ENCODE measurements at places on chromosomes 3 and 15.

GRCh38 chr3:30084316-30084715, 522.1 kb upstream of the TGFBR2 start:
- DNase-seq = no peak

DNA sequence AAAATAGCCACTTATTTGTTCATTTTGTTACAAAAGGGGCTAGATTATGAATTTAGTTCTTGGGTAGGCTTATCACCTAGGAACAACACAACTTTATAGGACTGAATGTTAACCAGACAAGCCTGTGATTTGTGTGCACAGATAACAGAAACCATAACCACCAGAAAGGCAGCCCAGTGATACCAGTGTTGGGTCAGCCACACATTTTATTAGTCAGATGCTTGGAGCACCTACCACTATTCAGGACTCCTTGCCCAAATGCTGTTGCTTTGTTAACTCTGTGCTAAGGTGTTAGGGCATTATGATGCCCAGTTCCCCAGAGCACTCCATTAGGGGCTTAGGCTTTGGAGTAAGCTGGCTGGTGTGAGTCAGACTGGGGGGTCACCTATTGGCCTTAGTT, 22.5 kb downstream of the PLCL2 start:
- no peak for DNase-seq

- DNase-seq = no peak
These were observed 23.1 kb upstream of the GABPB1 start for GRCh38 chr15:50377867-50378751.

DNA sequence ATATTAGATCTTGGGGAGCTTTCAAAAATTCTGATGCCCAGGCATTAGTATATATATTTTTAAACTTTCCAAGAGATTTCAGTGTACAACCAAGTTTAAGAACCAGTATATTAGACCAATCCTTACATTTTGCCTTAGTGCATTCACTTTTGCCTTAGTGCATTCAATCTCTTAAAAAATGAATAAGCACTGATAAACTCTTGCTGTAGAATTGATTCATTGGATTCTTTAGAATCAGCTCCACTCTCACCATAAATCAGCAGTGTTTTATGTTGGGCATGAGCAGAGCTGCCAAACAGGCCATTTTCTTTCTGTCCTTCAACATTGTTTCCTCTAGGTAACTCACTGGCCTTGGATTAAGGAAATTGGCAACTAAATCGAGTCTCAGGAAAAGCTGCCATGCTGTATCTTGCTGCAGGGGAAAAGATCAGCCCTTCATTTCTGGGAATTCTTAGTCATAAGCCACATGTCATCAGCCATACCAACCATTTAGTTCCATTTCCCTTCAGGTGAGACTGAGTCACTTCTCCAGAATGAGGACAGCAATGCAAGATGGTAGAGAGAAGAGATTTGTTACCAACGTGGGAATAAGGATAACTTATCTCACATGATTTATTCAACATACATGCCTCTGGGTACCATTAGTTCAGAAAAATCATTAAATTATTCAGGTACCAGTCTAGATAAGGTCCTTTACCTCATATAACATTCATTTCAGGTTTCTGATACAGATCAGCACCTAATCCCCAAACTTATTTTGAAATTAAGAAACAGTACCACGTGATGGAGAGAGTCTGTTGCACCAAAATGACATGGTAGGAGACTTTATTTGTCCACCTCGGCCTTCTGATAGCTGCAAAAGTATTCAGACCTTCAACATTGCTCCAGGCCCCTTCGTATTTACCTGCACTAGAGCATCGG, 192.5 kb downstream of the P3H2 start:
- DNase-seq = no peak

DNA sequence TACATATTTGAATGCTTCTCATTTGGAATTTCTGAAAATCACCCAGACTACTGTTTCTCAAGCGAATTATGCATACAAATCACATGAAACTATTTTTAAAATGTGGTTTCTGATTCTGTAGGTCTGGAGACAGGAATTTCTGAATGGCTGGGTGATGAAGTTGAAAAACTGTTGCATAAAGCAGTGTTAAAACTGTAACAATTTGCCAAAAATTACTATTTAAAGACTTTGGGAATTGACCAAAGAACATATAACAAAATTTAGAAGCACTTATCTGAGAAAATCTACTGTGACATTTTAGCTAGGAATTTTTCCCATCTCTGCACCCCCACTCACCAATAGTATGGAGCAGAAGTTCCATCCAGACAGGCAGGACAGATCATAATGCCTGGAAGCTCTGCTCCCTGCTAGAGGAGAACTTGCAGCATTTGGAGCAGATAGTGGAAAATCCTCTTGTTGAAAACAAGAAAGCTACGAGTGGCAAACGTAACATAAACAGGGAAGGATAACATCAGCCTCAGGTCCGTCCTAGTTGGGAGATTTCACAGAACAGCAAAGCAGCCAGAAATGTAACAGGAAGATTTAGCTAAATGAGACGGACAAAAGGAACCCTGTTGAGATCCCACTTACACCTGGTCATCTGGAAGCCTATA, 132.3 kb upstream of the MCTP2 start:
- DNase-seq = no peak

DNA sequence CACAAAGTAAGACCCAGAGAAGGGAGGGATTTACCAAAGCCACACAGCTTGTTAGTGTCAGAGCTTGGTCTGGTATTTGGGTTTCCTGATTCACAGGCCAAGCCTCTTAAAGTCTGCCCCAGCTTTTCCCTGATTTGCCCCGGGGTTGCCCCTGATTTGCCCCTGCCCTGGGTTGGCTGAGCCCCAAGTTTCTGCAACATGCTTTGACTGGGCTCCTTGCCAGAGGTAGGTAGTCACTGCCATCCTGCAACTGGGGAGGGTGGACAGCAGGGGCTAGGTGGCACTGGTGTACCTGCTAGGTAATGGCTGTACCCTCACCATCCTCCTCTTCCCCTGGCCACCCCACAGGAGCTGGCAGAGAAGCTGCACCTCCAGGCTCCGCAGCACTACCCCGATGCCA, 2.5 kb downstream of the MPI start:
- no peak for DNase-seq

GRCh38 chr15:72534523-72534922, 60.4 kb downstream of the ARIH1 start:
- DNase-seq = no peak

GRCh38 chr3:160112996-160113395, 112.2 kb upstream of the C3orf80 start:
- DNase-seq = no peak

DNA sequence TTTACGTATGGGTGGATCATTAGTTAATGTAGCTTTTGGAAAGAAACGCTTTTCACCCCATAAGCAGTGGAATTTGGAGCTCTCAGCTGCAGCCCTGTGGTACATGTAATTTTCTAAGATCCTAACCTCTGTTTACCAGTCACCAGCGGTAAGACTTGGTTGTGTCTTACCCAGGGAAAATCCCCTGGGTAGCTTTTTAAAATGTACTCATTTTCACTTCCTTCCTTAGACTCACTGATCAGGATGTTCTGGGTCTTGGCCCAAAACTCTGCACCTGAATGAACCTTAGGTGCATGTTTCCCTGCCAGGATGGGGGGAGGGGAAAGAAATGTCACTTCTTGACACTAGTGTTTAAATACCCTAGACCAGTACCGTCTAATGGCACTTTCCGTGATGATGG, 605.2 kb downstream of the MAGI1 start:
- no peak for DNase-seq
